ENCODE measurements at places on chromosomes 1 and 21.

DNA sequence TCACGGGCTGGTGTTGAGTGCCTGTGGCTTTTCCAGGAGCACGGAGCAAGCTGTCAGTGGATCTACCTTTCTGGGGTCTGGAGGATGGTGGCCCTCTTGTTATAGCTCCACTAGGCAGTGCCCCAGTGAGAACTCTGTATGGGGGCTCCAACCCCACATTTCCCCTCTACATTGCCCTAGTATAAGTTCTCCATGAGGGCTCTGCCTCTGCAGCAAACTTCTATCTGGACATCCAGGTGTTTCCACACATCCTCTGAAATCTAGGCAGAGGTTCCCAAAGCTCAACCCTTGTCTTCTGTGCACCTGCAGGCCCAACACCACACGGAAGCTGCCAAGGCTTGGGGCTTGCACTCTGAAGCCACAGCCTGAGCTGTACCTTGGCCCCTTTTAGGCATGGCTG is 157.3 kb downstream of the MRPL39 start:
- DNase-seq: no peak

- DNase-seq: no peak
Observed at GRCh38 chr1:218314316-218314715, 29.2 kb downstream of the RRP15 start.

DNA sequence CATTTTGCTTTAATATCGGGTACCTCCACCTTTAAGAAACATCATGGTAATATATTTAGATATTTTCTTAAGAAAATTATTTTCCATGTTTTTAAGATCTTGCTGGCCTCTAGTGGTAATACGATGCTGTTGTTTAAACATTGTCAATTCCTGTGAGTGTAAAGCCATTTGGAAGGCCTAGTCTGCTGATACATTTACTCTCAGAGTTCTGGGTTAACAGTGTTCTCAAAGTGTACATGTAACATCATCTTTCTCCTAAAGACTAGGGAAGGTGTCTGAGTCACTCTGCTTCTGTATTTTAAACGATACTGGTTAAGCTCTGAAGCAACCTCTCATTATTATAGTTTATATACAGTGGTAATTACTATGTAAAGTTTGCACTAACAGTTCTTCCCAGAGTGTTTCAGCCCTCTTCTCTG is 189.1 kb downstream of the RASAL2 start:
- DNase-seq: no peak

- DNase-seq: no peak
Observed at GRCh38 chr1:95984798-95985374, 736.7 kb upstream of the PTBP2 start.

DNA sequence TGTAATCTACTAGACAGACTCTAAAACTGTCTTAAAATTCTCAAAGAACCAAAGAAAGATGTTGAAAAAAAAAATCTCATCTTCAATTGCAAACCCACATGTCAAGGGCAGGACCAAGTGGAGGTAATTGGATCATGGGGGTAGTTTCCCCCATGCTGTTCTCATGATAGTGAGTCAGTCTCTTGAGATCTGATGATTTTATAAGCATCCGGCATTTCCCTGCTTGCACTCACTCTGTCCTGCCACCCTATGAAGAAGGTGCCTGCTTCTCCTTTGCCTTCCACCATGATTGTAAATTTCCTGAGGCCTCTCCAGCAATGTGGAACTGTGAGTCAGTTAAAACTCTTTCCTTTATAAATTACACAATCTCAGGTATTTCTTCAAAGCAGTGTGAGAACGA is 257.0 kb downstream of the HHIPL2 start:
- DNase-seq: no peak

DNA sequence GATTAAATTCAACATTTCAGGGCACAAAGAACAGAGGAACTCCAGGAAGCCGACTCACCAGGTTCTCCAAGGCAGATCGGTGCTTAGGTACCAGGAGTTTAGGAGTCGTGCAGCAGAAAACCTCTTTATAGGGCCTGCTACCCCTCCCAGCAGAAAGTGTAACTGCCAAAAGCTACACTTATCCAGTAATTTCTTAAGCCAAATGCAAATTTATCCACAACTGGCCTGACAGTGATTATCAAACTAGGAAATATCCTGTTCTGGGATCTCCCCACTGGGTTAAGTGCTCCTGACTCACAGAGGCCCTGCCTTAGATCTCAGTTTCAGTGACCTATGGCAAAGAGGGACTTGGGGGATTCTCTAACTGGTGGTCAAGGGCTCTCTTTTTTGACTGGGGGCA is at the start of gene SPRR2F:
SPRR2F (minus strand) TSS at position 101 of the 400 bp plus-strand sequence. CDS start 783 bp downstream, outside the sequence.
- no peak for DNase-seq

DNA sequence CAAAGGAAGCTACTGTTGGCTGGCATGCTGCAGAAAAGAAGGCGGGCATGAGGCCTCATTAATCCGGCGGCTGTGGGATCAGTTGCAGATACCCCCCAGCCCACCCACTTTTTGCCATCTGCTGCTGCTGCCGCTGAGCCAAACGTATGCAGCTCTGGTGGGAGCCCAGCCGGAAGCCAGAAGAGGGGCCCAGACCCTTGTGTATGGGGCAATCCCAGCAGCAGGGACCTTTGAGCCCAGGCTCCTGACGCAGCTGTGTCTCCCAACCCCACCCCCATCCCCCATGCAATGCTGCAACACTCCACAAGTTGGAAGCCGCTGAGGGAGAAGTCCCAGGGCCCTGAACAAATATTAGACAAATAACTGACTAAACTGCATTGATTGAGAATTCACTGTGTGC is 106.0 kb downstream of the ELAVL4 start:
- no peak for DNase-seq

GRCh38 chr1:70922196-70922595 is 125.4 kb downstream of the PTGER3 start:
- DNase-seq: no peak

- no peak for DNase-seq
Observed at GRCh38 chr1:27968692-27969091, 8.9 kb downstream of the XKR8 start.

- no peak for DNase-seq
Observed at GRCh38 chr1:204725821-204726448, 40.4 kb upstream of the LRRN2 start.

GRCh38 chr1:100184536-100184935 is 6.5 kb upstream of the LRRC39 start:
- no peak for DNase-seq

DNA sequence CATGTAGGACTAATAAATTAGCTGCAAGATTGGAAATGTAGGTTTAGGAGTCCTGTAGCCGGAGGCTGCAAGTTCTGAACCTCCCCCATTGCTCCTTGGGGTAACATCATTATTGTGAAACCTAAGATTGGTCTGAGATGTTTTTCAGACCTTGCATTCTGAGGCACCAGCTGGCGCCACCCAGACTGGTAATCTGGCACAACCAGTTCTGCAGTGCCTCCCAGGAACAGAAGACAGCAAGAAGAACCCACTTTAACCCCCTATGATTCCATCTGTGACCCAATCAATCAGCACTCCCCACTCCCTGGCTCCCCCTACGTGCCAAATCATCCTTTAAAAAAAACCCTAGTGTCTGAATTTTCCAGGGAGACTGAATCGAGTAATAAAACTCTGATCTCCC is 11.6 kb upstream of the DNAJC6 start:
- no peak for DNase-seq

- no peak for DNase-seq
Observed at GRCh38 chr21:14270631-14271030, 54.7 kb downstream of the RBM11 start.

GRCh38 chr1:170967042-170967910 is 31.9 kb downstream of the MROH9 start:
- peak; percentile 42 for DNase-seq

DNA sequence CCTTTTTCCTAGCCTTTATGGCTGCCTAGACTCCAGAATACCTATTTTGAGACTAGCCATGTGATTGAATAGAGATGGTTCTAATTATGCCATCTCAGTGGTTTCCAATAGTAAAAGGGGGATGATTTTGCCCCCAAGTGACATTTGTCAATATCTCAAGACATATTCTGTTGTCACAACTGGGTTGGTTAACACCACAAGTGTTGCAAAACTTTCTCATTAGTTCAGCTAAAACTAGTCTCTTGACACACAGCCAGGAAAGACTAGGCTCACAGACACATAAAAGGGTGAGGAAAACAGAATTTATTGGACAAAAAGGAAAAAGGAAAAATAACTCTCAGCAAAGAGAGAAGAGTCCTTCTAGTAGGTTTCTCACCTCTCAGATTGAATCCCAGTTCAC is 39.9 kb upstream of the GBP5 start:
- no peak for DNase-seq

DNA sequence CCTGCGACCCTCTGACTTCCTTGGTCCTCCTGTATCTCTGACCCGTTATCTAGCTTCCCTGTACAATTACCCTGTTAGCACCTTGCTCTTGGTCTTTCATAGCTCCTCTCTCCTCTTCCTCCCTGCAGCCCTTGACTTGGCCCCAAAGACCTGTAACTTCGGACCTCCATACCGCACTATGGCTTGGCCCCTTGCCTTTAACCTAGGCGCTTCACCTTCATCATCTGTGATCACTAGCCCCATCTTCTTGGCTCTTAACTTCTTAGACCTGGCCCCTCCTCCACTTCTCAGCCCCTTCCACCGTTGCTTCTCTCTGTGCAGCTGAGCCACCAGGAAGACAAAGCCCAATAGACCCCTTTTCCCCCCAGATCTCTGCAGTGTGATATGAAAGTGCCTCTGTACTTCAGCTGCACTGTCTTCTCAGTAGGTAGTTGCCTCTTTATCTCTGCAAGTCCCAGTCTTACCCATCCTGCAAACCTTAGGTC is 740 bp downstream of the ZNF691 start:
- DNase-seq: no peak

DNA sequence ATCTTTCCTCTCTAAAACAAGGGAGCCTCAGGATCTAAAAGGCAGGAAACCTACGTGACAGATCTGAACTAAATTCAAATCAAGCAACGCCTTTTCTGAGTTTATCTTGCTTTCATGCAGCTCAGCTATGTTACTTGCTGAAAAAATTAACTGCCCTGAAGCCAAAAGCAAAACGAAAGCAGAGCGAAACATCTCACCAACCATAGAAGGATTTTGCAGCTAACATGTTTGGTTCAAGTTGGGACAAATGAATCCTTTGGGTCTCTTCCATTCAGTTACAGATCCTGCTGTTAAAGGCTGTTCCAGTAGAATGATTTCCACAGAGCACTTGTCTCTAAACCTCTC is 482 bp downstream of the SLC2A5 start:
- no peak for DNase-seq

GRCh38 chr1:226201029-226201593 is 14.6 kb upstream of the ACBD3 start:
- DNase-seq: peak; percentile 52

GRCh38 chr1:204453141-204453772 is 41.3 kb downstream of the PIK3C2B start:
- DNase-seq: no peak

DNA sequence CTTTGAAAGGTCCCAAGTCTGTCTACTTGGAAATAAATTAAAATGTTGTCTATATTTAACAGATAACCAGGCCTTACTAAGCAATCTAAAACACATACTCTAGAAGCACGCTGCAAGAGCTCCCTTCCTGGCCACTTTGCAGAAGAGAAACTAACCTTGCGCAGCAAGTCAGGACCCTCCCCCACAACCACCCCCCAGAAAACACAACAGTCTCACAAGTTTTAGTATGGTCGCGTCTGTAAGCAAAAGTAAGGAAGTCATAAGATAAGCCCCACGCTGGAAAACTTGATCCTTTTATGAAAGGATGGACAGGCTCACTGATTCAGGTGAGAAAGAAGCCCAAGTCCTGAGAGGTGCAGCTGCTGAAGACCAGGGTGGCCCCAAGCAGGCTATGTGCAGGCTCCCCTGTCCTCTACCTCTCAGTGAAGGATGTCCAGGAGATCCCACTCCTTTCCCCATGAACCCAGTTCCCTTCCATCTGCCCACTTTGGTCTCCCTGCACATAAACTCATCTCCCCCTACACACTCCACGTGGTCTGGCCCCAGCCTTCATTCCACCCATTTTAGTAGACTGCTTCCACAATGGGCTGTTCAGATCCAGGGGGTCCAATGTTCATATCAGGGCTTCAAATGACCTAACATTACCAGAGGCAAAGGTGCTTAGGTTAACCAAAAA is 23.8 kb downstream of the HIVEP3 start:
- no peak for DNase-seq

GRCh38 chr1:101130673-101131072 is 105.1 kb upstream of the DPH5 start:
- no peak for DNase-seq

DNA sequence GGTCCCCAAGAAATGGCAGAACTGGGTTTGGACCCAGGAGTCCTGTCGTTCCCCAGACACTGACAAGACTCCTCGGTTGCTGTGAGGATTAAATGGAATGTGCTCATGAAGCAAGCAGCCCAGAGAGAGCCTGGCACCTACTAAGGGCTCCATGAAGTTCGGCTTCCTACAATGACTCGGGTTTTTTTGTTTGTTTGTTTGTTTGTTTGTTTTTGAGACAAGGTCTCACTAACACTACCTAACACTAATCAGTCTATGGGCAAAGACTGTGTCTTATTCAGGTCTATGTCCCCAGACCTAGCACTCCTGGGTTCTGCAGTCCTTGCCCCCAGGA is 3.4 kb upstream of the LACTBL1 start:
- no peak for DNase-seq

GRCh38 chr1:79902418-79902817 is 895.9 kb upstream of the ADGRL4 start:
- DNase-seq: no peak

Measured in HEK293T (cell line).